ENCODE measurements at places on chromosomes 3 and 15.

- no peak for DNase-seq
These were observed 1.8 kb downstream of the TLNRD1 start for GRCh38 chr15:81002331-81003096.

DNA sequence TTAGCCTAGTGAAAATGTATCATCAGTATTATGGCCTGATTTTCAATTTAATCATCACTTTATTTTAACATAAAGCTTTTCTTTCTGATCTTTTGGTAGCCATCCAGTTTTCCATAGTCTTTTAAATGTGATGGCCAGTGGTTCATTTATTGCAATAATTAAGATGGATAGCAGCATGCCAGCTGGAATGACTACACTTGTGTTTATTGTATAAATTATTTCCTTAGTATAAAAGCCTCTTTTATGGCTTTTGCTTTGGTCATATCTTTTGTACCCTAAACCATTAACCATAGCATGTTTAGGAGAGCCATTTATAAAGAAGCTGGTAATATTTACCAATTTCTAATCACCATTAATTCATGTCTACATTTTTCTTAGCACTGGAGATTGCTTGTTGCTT, 31.7 kb downstream of the ALCAM start:
- no peak for DNase-seq

DNA sequence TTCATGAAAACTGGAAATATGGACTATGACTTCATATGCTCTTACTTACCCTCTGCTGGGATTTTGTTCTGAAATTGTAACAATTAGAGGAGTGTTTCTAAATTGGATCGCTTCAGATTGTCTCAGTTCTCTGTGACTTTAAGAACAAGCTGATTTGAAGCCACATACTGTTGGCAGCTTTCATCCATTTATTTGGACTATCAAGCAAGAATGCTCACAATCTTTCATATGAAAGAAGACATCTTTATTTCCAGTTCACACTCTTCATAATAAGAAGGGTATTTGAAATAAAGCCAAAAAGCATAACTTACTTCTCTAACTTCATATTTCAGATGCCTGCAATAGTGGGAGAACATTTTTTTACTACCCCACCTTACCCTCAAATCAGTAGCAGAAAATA, 491.6 kb upstream of the TPRG1 start:
- no peak for DNase-seq

DNA sequence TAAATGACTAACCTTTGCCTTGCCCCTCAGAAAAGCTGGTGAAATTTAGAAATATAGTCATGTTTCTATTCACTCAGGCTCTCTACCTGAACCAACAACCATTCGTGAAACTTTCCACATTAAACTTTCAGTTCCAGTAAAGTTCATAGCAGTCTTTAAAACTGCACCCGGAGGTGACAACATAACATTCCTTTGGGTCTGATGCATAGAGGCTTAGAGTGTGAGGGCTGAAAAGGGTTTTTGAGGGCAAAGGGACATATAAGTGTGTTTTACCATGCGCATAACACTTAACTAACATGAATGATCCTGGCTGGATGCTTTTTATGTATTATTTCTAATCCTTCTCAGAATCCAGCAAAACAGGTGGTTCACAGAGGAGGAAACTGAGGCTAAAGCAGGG, 471.7 kb upstream of the MCTP2 start:
- no peak for DNase-seq

DNA sequence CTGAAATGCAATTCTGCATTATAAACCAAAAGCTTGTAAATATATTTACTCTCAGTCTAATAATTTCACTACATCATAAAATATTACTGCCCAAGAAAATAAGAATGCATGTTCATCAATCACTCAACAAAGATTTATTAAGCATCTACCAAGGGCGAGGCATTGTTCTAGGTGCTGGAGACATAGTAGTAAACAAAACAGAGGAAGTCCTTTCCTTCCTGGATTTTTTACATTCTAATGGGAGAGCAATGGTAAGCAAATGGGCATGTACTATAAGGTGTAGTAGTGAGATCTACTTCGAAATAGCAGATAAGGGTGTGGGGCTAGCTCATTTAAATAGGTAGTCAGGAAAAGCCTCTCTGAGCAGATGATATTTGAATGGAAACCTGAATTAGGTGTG, 10.8 kb upstream of the ZFYVE19 start:
- DNase-seq, result no peak

DNA sequence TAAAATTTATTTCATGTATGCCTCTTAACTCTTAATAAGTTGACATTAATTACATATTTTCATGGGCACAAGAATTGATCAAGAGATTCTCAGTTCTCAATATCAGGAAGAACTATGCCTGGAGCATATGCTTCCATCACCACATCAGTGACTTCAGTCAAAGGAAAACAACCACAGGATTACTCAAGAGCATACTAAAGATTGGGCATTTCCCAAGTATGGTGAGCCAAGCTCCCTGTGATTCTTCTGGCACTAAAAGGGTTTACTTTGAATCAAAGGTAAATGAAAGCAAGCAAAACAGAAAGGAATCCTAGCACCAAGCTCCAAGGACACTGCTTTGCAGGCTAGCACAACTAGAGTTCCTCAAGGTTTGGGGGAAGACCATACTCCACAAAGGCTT, 44.6 kb downstream of the FMN1 start:
- no peak for DNase-seq

DNA sequence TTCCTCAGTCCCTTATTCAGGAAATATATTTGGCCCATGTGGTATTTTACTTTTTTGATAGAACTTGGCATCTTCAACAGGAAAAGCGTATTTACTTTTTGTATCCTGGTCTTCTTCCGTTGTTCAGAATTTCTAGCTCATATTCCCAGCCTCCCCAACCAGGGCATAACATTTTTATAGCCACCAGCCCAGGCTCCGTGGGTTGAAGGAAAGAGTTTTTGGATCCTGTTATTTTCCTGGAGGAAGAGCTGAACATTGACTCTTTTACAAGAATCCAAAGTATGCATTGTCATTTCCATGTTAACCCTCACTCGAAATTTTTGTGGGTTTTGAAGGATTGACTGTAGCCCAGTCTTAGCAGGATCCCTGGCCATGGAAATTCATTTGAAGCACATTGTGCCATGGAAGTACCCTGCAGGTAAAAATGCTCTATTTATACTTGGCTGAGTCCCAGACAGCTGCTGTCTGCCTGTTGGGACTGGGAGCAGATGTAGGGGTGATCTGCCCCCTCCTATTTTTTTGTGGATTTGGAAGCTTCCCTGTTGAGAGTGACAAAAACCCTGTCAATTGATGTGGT, 98.8 kb downstream of the AKAP13 start:
- no peak for DNase-seq

GRCh38 chr15:61742591-61742990, 317.7 kb downstream of the VPS13C start:
- DNase-seq, result no peak

DNA sequence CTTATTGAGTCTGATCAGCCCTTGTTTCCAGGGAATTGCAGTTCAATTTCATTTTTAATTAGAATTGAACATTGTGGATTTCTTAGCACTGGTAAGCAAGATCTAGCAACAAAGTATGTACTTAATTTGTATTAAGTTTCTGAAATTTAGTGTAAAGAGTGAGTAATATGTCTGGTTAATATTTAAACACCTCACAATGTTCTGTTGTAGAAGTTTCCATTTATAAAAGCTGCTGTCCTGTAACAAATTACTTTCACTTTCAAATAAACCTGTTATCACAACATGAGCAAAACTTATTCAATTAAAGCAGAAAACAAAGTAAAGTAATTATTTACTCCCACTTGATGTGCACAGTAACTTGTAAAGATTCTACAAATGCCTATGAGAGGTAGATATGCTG, 448.5 kb downstream of the NAALADL2 start:
- DNase-seq, result no peak

DNA sequence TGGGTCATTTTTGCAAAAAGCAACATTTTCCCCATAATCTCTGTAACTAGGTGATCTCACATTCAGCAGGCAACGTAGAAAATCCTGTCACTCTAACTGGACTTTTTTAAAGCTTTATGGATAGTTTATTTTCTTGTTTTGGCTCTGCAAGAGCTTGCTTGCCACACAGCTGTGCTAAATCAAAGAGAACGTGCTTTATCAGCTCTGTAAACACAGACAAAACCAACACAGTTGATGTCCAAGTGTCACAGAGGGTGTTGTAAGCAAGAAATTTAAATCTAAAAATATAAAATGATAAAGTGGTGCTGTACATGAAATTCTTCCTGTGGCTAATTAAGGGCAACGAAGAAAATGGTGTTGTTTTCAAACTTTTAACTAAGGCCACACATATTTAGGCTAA, 97.5 kb upstream of the STAC start:
- no peak for DNase-seq

GRCh38 chr15:77014132-77015081, 19.5 kb downstream of the PSTPIP1 start:
- DNase-seq, result peak; percentile 14

DNA sequence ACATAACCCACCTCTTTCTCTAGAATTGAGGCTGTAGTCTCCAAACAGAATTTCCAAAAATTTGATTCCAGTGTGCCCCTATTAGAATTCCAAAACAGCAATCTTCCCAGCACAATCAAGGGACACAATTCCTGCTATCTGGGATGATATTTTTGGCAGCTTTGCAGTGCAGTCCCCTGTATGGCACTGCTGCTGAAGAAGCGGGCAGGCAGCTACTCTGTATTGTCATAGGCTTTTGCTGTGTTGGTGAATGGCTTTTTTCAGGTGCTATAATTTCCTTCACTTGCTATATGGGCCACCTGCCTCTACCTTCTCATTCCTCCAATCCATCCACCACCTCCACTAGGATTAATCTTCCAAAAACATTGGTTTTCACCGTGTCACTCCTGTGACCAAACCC, 145.5 kb downstream of the VGLL4 start:
- no peak for DNase-seq

- DNase-seq, result no peak
These were observed 28.7 kb upstream of the SLC28A1 start for GRCh38 chr15:84855765-84856164.

GRCh38 chr15:38877471-38877870, 312.9 kb upstream of the RASGRP1 start:
- DNase-seq, result no peak

DNA sequence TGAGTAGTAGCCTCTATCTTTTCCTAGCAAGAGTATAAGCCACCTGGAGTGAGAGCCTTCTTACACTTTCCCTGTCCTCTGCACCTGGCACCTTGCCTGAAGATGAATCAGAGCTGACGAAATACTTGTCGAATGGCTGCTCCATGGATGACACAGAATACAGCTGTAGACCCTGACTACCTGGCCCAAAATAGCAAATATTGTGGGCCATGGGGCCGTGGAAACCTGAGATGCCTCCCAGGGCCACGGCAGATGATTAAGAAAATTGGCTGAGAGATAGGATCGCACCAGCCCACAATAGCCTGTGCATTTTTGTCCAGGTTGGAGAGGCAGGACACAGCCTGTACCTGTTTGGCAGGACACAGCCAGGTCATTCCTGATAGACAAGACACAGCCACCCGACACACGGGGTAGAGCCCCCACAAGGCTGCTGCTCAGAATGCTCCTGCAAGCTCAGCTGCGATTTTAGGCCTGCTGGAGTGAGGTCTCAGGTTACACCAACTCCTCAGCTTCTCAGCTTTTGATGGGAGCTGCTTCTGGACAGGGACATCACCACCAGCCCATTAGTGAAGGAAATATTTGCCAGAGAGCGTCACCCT, 22.9 kb upstream of the TPM1 start:
- no peak for DNase-seq

GRCh38 chr3:122415762-122416654, at the start of gene WDR5B:
Gene WDR5B (minus strand): TSS chr3:122416062. CDS start chr3:122415528, 534 bp downstream.
- DNase-seq, result no peak

DNA sequence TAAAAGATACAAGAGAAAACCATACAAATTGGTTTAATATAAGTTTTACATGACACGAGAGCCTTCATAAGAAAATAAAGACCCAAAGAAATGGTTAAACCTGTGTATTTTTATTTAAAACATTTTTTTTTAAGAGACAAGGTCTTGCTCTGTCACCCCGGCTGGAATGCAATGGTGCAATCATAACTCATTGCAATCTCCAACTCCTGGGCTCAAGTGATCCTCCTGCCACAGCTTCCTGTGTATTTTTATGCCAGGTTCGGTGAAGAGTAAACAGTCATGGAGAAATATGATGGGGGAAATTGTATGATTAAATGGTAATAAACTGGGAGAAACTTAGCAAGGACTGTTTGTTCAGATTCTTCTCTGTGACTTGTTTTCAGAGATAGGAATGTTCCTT, 441.0 kb downstream of the TUSC7 start:
- no peak for DNase-seq

- no peak for DNase-seq
These were observed 2.7 kb upstream of the DMXL2 start for GRCh38 chr15:51625236-51625635.

- no peak for DNase-seq
These were observed 324.0 kb downstream of the UACA start for GRCh38 chr15:70439304-70439877.

- no peak for DNase-seq
These were observed 17.5 kb upstream of the SPTSSB start for GRCh38 chr3:161388855-161389254.

GRCh38 chr3:51974277-51974962, 444 bp upstream of the ABHD14A start:
- no peak for DNase-seq

GRCh38 chr15:38563723-38564519, 693 bp downstream of the RASGRP1 start:
- peak; percentile 49 for DNase-seq

DNA sequence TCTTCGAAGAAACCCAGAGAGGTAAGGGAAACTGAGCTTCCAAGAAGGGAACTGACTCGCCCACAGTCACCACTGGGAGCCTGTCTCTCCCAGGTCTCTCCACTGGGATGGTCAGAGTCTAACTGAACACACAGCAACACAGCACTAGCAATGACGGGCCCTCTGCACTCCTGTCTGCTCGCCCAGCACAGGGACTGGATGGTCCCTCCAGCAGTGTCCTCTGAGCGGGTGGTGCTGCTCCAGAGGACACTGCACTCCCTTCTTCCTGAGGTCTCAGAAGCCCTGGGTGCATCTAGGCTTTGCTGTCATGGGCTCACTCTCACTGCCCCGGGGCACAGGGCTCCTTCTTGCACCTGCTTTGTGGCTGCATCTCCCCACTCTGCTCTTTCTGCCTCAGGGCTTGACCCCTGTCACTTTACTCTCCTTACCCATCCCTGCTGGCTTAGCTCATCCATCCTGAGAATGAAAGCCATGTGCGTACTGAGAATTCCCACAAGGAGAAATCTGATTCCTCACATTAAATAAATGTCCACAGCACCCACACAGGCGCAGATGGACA, 356.6 kb downstream of the GABRG3 start:
- no peak for DNase-seq
